ENCODE measurements at places on chromosomes 5 and 9.

- no peaks in the 10 kb centered on the region for H3K27me3 ChIP-seq
- peaks cover 2% of the 10 kb centered on the region for H3K4me1 ChIP-seq
- peak overlapping the region; percentile 70 for H3K4me3 ChIP-seq
- H3K36me3 ChIP-seq: no peaks in the 10 kb centered on the region
- DNase-seq: peak; percentile 81
Measured at GRCh38 chr9:70411121-70411929, 3.1 kb downstream of the KLF9 start.

- H3K4me3 ChIP-seq: no peak overlapping the region
- H3K36me3 ChIP-seq: no peaks in the 10 kb centered on the region
- H3K27ac ChIP-seq: no peak overlapping the region
- no peaks in the 10 kb centered on the region for H3K27me3 ChIP-seq
- peak; percentile 22 for DNase-seq
Measured at GRCh38 chr9:93091056-93091452, 5.0 kb upstream of the CARD19 start.

DNA sequence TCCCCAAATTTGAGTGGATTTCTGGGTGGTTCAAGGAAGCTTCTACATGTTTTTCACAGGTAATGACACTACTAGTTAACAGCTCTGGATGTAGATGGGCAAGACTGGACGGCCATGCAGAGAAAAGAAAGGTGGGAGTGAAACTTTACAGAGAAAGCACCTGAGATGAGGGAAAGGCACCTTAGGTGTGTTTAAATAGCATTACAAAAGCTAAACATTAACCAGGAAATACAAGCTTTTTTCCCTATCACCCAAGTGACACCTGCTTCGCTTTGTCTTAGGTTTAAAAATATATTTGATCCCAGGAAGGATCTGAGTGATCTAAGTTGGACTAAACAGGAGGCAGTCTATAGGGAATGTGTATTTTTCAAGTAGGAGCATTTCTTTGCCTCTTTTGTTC, 8.3 kb downstream of the C9orf152 start:
- no peaks in the 10 kb centered on the region for H3K36me3 ChIP-seq
- H3K27ac ChIP-seq: no peak overlapping the region
- H3K4me1 ChIP-seq: peaks cover 28% of the 10 kb centered on the region
- no peak for DNase-seq

GRCh38 chr9:83027153-83027891, 35.6 kb downstream of the RASEF start:
- H3K27ac ChIP-seq: no peak overlapping the region
- no peaks in the 10 kb centered on the region for H3K36me3 ChIP-seq
- no peak overlapping the region for H3K4me3 ChIP-seq
- DNase-seq: no peak
- no peaks in the 10 kb centered on the region for H3K4me1 ChIP-seq
- H3K27me3 ChIP-seq: no peaks in the 10 kb centered on the region

GRCh38 chr5:78734950-78735349, 86.4 kb upstream of the LHFPL2 start:
- no peak overlapping the region for H3K27ac ChIP-seq
- H3K36me3 ChIP-seq: no peaks in the 10 kb centered on the region
- no peaks in the 10 kb centered on the region for H3K27me3 ChIP-seq
- no peaks in the 10 kb centered on the region for H3K4me1 ChIP-seq

GRCh38 chr9:82354279-82354659, 365.7 kb downstream of the SPATA31D1 start:
- H3K36me3 ChIP-seq: no peaks in the 10 kb centered on the region
- H3K4me3 ChIP-seq: no peak overlapping the region
- H3K27ac ChIP-seq: no peak overlapping the region
- no peaks in the 10 kb centered on the region for H3K4me1 ChIP-seq
- DNase-seq: no peak

DNA sequence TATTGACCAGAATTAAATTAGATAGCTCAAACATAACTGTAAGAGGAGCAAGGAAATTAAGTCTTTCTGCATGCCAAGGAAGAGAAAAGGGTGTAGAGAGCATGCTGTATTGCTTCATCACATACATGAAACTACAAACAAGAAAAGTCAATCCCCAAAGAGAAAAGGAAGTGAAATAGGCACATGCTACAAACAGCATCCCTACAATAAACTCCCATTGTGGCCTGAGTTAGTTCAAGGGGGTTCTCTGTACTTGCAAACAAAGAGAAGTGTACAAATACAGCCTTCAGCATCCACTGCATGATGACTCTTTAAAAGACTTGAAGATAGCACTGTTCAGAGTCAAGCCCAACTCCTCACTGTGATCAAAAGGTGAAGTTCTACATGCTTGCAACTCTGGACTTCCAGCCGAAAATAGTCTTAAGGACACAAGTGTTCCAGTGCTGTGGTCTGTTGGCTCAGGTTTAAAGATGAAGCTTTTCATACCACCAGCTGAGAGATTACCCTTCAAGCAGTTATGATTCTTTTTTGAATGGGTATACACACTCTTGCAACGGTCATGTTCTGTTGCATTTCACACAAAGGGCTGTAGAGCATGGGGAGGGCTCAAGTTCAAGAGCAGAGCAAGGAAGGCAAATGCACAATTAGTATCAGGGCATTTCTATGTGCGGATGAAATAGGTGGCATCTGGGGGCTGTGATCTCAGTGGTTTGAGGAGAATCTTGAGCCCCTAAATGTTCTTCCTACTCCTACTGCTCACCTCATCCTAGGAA, 534.5 kb downstream of the EBF1 start:
- no peak for DNase-seq
- no peaks in the 10 kb centered on the region for H3K4me1 ChIP-seq
- H3K27ac ChIP-seq: no peak overlapping the region
- no peak overlapping the region for H3K4me3 ChIP-seq
- H3K27me3 ChIP-seq: no peaks in the 10 kb centered on the region

DNA sequence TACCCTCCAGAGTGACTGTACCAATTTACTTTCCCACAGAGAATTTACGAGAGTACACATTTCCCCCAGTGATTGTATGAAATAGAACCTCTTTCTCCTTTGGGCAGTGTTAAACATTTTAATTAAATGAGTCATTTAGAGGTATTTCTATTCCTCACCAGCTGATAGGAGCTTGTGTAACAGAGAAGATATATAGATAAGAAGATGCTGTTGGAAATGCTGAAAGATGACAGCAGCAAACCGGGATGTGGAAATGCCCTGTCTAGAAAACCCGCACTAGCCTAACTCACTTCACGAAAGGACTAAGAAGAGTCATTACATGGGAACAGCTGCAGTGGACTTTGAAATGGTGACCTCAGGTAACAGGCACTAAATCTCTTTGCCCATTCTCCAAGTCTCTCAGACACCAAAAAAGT, 68.3 kb downstream of the LPAR1 start:
- no peaks in the 10 kb centered on the region for H3K36me3 ChIP-seq
- no peak for DNase-seq
- no peaks in the 10 kb centered on the region for H3K4me1 ChIP-seq
- H3K27ac ChIP-seq: peak overlapping the region; percentile 51
- H3K4me3 ChIP-seq: no peak overlapping the region

Data from Peyer's patch (tissue), 4 donors.